SW480 (cell line): ENCODE measurements at places on chromosomes 5 and 9.

GRCh38 chr5:160793530-160793899, 58.5 kb downstream of the ATP10B start:
- no peak for DNase-seq

DNA sequence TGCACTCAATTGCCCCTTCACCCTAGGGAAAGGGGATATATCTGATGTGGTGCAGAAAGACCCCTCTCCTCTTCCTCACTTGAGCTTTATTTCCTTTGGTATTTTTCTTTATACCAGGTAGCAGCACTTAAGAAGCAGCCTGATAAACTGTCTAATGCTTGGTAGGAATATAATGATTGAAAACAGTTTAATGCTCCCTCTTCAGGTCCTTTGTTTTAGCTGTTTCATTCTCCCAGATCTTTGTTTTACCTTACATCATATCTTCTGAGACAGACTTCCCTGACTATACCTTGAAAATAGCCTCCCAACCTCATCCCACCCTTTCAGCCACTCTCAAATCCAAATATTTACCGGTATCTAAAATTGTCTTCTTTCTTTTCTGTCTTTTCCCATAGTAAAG, 87.9 kb downstream of the NUDT12 start:
- DNase-seq: no peak

DNA sequence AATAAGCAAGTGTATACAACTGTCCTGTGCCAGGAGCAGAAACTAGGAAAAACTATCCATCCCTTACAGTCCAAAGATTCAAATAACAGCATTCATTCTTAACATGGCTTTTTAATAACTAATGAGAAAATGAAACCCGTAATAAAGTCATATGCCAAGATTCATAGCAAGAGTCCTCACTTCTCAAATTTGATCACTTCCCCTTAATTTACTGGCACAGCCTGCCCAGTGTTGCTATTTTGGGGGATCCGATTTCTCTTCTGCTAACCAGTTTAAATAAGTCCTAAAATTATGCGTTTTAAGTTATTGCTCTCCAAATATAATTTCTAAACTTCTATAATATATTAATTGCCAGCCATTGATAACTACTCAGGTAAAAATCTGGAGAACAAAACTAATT, 177.0 kb upstream of the PTGER4 start:
- DNase-seq: no peak

DNA sequence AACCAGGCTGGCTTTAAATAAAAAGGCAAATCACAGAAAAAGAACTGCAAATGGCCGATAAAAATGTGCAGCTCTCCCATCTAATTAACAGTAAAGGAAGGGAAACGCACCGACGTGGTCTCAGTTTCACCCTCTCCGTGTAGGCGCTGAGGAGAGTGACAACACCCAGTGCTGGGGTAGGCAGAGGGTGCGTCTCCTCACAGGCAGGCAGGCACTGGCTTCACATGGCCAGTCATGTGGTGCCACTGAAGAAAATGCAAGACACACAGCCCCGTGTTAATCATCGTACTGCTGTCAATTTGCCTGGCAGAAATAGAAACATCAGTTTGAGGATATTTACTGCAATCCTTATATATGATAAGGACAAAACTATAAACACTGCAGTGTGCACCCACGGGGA, 178.4 kb downstream of the FANCC start:
- DNase-seq: no peak

DNA sequence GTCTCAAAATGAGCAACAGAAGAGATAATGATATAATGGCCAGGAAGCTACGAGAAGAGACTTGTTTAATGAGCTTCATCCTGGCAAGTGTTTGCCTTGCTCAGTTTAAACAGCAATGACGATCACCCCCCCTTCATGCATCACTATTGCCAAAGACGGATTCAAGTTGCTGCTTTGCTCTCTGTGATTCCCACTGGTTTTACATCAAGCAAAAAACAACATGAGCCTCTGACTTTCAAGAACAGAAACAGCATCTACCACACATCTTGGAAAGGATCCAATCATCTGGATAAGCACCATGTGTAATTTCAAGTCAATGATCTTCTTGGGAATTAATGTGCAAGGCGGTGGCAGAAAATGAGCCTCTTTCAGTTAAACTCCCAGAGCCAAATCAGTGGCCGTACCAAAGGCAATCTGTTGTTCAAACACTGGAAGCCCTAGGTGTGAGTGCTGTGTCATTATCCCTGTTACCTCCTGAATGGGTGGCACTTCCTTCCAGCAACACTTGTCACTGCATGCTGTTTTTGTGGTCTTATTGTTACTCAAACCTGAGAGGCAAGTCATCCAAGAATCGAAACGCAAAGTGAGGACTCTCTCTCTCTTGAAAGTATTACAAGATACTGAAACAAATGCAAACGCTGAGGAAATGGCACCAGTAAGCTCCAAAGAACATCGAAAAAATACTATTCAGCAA, 72.8 kb downstream of the MED27 start:
- no peak for DNase-seq
